ENCODE measurements at places on chromosomes 5 and 9.

GRCh38 chr9:3088219-3088618 is 244.3 kb upstream of the PUM3 start:
- no peak for DNase-seq

DNA sequence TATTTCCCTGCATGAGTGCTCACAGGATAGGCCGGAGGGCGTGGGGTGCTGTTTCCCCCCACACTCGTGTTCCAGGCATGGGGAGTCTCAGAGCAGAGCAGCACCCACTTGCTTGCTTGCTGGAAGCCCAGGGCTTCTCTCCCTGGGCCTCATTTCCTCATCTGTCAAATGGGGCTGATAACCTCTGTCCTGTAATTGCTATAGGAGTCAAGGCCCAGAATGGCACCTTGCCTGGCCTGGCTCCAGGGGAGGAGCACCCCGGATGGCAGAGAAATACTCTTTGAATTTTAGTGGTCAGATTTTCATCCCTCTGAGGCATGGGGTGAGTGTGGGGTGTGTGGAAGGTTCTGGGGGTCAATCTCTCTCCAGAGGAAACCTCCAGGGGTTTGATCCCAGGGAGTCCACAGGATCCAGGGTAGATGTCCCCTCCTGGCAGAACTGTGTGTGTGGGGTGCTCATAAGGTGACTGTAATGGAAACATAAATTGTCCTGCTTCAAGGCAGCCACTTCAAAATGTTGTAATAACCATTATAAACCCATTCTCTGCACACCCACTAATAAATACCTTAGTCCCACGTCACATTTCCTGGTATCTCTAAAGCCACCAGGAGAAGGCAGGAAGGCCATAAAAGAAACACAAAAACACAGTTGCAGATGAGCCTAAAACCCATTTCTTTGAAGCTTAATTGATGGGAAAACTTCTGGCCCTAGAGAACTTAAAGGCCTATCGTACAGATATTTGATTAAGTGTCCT is 272.2 kb downstream of the FSTL4 start:
- no peak for DNase-seq

- no peak for DNase-seq
Measured at GRCh38 chr9:20187318-20187717, 398.5 kb upstream of the SLC24A2 start.

DNA sequence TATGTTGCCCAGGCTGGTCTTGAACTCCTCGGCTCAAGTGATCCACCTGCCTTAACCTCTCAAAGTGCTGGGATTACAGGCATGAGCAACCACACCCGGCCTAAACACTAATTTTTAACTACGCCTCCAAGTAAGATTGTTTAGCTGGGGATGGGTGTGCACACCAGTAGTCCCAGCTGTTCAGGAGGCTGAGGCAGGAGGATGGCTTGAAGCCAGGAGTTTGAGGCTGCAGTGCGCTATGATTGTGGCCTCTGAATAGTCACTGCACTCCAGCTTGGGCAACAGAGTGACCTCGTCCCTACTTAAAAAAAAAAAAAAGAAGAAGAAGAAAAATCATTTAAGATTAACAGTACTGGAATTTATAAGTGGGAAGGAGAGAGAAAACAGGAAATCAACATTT is 90.8 kb upstream of the NR5A1 start:
- no peak for DNase-seq

GRCh38 chr5:348726-349125 is 27.2 kb downstream of the AHRR start:
- DNase-seq: no peak

- DNase-seq: no peak
Measured at GRCh38 chr5:10688651-10689171, 72.3 kb downstream of the DAP start.

- DNase-seq: no peak
Measured at GRCh38 chr9:115015018-115015635, 84.7 kb upstream of the TNFSF8 start.

GRCh38 chr9:90189306-90189705 is 453.3 kb downstream of the DIRAS2 start:
- no peak for DNase-seq

- DNase-seq: no peak
Measured at GRCh38 chr5:143008032-143008431, 237.9 kb downstream of the ARHGAP26 start.

DNA sequence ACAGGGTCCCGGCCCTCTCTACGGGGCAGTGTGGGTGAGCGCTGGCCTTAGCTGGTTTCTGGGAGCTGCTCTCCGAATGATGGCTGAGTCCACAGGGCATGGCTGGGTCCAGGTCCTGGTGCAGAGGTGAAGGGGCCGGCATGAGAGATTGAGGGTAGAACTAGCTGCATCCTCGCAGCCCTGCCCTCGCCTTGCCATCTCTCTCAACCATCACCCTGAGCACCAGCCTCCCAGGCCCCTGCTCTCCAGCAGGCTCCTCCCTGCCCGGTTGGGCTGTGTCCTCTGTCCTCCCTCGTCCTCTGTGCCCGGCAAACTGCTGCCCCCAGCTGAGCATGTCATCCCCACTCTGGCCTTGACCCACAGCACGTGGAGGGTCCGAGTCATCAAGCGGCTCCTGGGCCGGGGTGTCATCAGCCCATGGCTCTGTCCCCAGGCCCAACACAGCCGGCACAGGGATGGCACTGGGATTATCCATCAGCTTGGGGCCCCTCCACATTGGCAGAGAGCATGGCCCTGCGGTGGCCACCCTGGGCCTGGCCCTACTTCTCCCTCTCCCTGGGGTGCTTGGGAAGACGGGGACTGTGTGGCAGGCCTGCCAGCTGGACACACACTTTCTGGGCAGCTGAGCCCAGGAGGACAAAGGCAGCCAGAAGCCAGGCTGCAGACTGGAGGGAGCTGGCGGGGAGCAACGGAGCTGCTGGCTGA is 8.4 kb downstream of the FLT4 start:
- DNase-seq: no peak

Data from activated CD4-positive, alpha-beta T cell treated with anti-CD3 and anti-CD28 coated beads, Interleukin-2, amount 50 U/mL, for 48 hours (primary cell).